ENCODE measurements at places on chromosomes 2 and 18.

- ATAC-seq = no peak
These were observed 12.0 kb upstream of the RAB31 start for GRCh38 chr18:9696112-9696511.

- no peak for ATAC-seq
These were observed 76.0 kb upstream of the SALL3 start for GRCh38 chr18:78903436-78904178.

GRCh38 chr2:200743042-200743676 lies 68.6 kb upstream of the BZW1 start:
- ATAC-seq = no peak

- no peak for ATAC-seq
These were observed 163.4 kb downstream of the VWC2L start for GRCh38 chr2:214574084-214574781.

DNA sequence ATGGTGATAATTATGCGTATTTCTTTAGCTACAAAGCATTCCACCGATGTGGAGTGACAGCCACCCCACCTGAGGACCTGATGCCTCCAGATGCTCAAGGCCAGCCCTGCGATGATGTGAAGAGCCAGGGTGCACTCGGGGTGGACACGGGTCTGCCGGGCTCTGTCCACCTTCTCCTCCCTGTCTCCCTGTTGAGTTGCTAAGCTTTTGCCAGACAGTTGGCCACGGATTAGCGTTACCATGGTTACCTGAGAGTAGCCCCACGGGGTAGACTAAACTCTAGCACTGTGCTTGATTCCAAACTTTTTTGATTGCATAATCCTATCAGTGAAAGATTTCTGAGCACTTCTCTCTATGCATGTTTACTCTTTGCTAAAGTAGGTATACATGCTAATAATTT lies 86.2 kb downstream of the SMIM21 start:
- no peak for ATAC-seq

All from stimulated activated memory B cell treated with anti-CD40 and anti-IgM and Interleukin-4, amounts not matched to agents 10 μg/mL and 1 μg/mL and 100 μg/mL, for 72 hours (primary cell).